Tibial nerve (tissue), 4 donors: ENCODE measurements at places on chromosomes 11 and 22. TPM values are rescaled to one million over a fixed set of nuclear protein-coding genes. Genes with fewer than 3 reads are reported as not detected.

The C11orf16 gene
- not detected for total RNA-seq

The NXPE1 gene
- not detected for total RNA-seq

The TXN2 gene
- 50.4 TPM for total RNA-seq

The VSIG2 gene
- total RNA-seq: 1.5 TPM

The MS4A7 gene
- total RNA-seq: 20.1 TPM

The OR51B2 gene
- not detected for total RNA-seq

The IL10RA gene
- 16.7 TPM for total RNA-seq
